ENCODE measurements at places on chromosomes 12 and 14. TPM values are rescaled to one million over a fixed set of nuclear protein-coding genes. Genes with fewer than 3 reads are reported as not detected.
A peak's percentile ranks its signal among the peaks of the same experiment; 100 is the strongest.

GRCh38 chr14:58876608-58877007 is 238.8 kb downstream of the DACT1 start:
- peak; percentile 69 for DNase-seq

DNA sequence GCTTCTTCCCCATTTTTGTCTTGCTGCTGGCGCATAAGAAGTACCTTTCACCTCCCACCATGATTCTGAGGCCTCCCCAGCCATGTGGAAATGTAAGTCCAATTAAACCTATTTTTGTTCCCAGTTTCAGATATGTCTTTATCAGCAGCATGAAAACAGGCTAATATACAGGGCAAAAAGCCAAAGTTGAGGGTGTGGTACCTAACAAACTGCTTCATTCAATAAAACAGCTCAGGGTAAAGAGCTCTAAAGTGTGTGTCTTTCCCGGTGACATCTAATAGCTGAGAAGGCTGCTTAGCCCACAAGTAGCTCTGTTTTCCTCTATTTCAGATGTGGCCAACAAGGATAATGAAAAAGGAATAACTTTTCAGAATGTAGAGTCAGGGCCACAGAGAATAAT is 76.7 kb upstream of the SLC8A3 start:
- DNase-seq = no peak

- DNase-seq = no peak
Measured at GRCh38 chr14:100629696-100630095, 42.5 kb upstream of the BEGAIN start.

- peak; percentile 91 for DNase-seq
Measured at GRCh38 chr12:46661110-46661845, 164.5 kb downstream of the SLC38A4 start.

GRCh38 chr12:105522166-105522825 is 191.8 kb downstream of the C12orf75 start:
- DNase-seq = peak; percentile 34

GRCh38 chr14:87644689-87645088 is 348.3 kb downstream of the GALC start:
- no peak for DNase-seq

GRCh38 chr12:92717202-92717601 is 14.4 kb downstream of the PLEKHG7 start:
- peak; percentile 71 for DNase-seq

- DNase-seq = no peak
Measured at GRCh38 chr12:69619050-69619449, 8.3 kb upstream of the LRRC10 start.

DNA sequence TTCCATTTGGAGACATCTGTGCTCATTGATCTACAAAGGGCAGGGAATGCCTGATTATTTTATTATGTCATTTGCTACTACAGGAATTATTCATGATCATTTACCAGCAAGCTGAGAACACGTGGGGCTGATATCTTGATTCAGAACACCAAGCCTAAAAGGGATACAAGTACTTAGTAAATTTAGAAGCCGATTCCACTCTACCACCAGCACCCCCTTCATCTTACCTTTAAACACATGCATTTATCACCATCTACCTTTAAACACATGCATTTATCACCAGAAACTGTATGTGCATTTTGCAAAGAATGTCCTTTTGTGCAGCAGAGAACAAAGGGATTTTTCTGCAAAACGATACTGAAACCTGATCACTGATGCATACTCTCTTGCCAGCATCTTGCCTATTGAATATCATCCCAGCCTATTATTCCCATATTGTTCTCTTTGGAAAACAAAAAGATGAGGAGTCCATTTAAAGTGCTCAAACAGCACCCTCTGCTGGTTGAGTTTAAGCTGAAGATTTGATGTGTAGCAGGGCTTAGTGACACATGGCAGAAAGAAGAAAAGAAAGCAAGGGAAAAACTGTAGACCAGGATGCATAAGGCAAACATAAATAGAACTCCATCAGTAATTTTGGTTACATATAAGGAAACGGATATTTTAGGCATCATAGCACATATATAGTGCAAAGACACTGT is 132.6 kb upstream of the PLEKHG7 start:
- peak; percentile 89 for DNase-seq

GRCh38 chr12:110245369-110245772 is 35.7 kb upstream of the ATP2A2 start:
- no peak for DNase-seq

- DNase-seq = peak; percentile 78
Measured at GRCh38 chr12:96436366-96437170, 36.3 kb upstream of the CDK17 start.

DNA sequence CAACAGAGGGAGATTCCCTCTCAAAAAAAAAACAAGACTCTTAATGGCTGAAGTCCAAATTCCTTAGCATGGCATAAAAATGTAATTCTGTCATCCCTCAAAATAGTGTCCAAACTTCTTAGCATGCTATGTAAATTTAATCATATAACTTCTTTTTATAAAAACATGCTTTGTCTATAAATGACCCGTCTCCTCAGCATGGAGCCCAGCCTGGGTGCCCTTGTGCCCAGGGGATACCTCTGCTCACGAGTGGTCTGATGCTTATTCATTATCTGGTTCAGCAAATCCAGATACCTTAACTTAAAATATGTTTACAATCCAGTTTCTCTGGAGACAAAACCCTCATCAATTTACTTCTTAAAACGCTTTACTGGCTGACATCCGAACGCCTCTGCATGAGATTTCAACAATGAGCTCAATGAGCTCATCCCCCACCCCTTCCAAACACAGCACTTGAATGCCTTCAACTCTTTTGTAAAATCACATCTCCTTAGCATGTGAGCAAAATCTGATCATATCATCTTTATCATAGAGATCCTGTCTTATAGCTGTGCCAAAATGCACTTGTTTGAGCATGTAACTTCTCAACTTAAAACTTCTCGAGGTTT is 15.7 kb downstream of the RTL1 start:
- no peak for DNase-seq

GRCh38 chr12:53907103-53907502 is 31.5 kb upstream of the HOXC13 start:
- DNase-seq = no peak

DNA sequence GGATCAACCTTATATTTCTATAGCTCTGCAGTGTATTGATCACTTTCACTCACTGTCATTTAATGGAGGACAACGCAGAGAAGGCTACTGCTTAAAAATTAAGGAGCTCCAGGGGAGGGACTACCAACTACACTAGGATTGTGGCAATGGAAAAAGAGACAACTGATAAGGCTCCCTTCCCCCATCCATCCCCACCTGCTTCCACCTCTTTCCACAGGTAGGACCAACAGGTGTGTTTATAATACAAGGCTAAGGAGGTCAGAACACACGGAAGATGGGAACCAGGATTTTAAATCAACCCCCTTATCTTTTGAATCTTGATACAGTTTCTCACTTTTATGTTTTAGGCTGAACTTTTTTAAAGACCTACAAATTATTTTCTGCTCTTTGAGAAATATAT is 90.8 kb downstream of the STAB2 start:
- DNase-seq = no peak

DNA sequence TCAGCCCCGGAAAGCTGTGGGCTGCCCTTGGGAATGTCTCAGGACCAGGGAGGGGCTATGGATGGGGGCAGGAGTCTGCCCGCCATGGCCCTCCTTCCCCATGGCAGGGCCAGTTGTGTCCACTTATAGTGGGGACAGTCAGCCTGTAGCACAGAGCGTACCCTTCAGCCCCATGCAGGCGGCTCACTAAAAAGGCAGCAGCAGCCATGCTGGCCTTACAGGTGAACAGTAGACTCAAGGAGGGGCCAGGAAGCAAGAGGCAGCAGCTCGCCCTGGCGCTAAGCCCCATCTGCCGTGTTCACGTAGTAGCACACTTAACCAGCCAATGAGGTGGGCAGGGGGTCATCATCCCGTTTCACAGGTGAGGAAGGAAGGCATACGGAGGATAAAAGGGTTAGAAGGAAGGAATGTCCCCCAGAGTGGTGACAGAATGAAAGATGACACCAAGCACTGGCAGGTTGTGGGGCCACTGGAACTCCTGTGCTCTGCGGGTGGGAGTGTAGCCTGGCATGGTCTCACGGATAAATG is 52.7 kb downstream of the FAM222A start:
- no peak for DNase-seq

DNA sequence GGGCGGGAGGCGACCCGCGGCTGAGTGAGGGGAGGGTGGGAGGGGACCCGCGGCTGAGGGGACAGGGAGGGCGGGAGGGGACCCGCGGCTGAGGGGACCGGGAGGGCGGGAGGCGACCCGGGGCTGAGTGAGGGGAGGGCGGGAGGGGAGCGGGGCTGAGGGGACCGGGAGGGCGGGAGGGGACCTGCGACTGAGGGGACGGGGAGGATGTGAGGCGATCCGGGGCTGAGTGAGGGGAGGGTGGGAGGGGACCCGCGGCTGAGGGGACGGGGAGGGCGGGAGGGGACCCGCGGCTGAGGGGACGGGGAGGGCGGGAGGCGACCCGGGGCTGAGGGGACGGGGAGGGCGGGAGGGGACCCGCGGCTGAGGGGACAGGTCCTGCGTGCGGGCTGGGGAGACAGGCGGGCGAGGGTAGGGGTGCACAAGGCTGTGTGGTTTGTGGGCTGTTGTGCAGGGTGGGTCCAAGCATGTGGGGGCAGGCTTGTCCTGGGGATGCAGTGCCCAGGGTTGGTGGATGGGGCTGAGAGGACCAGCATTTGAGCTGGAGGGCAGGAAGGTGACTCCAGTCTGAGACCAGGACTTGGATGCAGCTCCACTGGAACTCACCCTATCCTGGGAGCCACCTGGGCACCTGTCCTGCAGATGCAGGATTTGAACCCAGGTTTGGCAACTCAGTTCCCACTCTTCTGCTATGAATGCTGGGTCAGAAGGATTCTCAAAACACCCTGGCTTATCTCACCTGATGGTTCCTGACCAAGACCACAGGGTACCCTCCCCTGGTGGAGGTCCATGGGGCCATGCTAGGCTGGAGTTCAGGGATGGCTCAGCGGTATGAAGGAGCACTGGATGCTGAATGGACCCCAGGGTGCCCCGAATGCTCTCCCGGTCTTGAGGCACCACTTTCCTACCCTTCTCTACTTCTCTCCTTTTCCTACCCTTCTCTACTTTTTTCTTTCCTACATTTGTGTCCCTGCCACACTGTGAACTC is 9.4 kb downstream of the PLD4 start:
- no peak for DNase-seq

DNA sequence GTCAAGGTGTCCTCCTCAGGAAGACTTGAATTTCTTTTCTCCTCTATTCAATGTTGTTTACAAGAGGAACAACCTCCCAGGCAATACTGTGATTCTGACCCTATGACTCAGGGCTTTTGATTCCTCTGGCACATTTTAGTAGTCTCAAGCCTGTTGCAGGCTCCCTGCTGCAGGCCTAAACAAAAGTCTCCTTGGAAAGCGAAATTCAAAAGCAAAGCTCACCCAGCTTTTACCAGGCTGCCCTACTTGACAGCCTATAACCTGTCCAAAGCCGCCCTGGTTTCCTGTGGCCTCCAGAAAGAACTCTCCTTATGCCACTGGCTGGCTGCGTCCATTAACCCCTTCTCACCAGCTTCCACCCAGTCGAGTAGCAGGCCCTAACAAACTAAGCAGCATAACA is 11.6 kb downstream of the FGD6 start:
- DNase-seq = peak; percentile 89

The CLIP1 gene
- 79.6 TPM for total RNA-seq

The SIX6 gene
- total RNA-seq = not detected

The MYL6B gene
- total RNA-seq = 70.9 TPM

The APOF gene
- total RNA-seq = not detected

The MIP gene
- total RNA-seq = not detected

The ISM2 gene
- total RNA-seq = under 0.01 TPM

The FGF6 gene
- total RNA-seq = not detected

The TMEM229B gene
- total RNA-seq = 0.64 TPM
